ENCODE measurements at places on chromosomes 12 and 14.

- DNase-seq: no peak
Measured at GRCh38 chr12:38175538-38175937, 141.0 kb upstream of the ALG10B start.

DNA sequence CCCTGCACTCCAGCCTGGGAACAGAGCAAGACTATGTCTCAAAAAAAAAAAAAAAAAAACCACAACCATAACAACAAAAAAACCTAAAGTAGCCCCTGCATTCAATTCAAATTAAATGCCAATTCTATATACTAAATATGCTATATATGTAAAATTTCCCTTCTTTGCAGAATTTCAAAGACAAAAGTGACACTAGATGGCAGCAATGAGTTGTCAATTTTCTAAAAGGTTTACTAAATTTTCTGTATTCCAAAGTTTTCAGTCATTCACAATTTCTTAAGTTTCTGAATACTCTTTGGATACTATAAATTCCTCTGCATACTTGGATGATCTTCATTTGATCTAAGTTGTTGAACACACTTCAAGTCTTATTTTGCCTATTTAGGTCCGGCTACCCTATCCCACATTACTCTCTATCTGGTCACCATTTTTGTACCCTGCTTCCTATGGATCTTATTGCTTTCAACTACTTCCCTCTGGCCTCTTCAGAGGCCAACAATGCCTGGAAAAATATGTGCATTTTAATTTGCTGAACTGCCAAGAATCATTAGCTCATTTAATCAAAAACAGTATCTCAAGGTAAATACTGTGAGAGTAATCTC is 27.9 kb downstream of the HNRNPC start:
- DNase-seq: no peak

- no peak for DNase-seq
Measured at GRCh38 chr12:16218234-16218633, 59.3 kb downstream of the SLC15A5 start.

DNA sequence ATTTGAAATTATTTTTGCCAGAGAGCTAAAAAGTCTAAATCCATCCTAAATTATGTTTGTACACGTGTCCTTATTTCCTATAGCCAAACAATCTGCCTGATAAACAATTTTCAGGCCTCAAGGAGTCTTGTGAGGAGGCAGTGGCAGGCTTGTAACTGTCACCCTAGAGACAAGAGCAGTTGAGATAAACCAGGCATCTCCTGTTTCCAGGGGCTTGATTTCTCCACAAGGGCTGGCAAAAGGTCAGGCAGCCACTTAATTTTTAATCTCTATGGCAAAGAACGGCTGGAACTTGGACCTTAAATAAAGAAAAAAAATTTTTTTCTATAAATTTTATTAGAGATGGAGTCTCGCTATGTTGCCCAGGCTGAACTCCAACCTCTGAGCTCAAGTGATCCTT is 15.5 kb downstream of the PKP2 start:
- DNase-seq: no peak

- DNase-seq: no peak
Measured at GRCh38 chr14:102957222-102957621, 34.8 kb downstream of the AMN start.

- no peak for DNase-seq
Measured at GRCh38 chr12:63362791-63363190, 211.8 kb upstream of the AVPR1A start.

GRCh38 chr12:59649203-59649602 is 53.4 kb downstream of the SLC16A7 start:
- no peak for DNase-seq

DNA sequence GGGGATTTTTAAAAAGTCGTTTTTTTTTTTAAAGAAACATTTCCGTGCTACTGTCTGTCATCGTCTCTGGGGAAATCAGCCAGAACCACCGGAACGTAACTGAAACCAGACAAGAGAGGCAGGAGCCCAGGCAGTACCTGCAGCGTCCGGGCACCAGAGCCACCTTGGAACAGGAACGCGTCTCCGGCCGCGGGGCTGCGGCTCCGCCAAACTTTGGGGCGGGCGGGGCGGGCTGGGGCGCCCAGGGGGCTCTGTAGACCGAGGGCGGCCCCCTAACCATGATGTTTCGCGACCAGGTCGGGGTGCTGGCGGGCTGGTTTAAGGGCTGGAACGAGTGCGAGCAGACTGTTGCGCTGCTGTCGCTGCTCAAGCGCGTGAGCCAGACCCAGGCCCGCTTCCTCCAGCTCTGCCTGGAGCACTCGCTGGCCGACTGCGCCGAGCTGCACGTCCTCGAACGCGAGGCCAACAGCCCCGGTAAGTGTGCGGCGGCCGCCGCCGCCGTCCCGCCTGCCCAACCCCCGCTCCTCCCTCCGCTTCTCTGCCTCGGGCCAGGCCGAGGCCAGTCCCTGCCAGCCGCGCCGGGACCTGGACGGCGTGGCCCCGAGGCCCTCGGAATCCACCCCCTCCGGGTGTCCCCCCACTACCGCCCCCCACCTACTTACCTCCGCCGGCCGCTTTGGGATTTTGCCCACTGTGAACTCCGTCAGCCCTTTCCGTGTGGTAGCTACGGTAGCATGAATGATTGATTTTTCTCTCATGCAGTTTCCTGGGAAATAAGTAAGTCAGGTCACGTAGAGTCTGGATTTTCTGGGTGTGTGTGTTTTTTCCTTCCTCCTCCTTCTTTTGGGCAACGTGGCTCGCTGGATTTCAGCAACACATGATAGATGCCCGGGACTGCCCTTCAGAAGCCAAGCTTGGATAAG is 972 bp downstream of the SAMD4A start:
- DNase-seq: no peak

DNA sequence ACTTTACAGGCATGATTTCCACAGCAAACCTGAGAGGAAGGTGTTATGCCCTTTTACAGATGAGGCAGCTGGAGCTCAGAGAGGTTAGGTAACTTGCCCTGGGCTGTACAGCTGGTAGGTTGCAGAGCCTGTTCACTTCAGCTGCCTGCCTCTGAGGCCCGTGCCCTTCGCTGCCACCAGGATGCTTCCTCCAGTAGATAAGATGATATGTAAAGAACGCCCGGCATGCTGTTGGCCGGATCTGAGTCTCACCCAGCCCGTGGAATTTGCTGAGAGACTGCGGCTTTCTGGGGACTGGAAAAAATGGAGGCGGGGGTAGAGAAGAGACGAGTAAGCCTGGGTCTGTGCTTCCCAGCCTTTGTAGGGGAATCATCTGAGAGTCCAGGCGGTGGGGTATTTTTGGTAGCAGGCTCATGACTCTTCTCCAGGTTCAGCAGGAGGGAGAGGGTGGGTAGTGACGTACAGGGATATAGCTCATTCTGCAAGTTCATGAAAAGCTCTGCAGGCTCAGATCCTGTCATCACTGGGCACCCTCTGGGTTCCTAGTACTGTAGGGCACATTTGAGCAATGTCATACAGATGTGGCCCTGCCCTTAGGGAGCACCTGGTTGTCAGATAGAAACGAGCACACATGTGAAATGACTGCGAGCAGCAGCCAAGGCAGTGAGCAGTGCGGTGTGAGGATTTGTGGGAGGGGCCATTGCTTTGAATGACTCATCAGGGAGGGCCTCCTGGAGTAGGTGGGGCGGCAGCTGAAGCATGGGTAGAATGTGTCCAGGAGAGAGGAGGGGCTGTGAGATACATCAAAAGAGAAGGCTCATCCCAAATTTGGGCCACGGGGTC is 159.4 kb downstream of the TSPAN9 start:
- DNase-seq: no peak

- no peak for DNase-seq
Measured at GRCh38 chr12:70243510-70244371, 508 bp downstream of the CNOT2 start.

DNA sequence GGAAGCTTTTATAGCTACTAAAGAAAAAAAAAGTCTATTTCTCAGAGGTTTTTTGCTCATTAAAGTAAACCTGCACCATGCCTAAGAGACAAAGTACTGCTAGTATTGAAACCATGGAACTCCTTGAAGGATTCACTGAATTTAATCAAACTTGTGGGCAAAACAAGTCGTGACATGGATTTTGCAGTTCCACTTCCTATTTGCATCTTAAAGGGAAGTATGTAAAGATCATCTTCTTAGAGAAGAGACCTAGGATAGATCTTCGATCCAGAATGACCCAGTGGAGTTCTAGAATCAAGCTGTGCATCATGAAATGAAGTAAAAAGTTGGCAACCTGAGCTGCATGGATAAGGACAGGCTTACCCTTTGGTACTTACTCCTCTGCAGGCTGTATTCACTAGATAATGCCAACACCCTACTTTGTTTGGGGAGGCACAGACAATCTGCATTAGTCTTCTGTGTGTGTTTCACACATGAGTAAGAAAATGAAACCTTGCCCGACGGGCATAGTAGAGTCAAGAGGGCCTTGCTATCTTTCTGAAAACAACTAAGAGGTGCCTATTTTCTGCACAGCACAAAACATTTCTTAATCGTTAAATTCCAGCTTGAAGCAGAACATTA is 1.9 kb downstream of the GNG2 start:
- no peak for DNase-seq

GRCh38 chr12:83807871-83808270 is 1104.7 kb downstream of the SLC6A15 start:
- no peak for DNase-seq

- peak; percentile 39 for DNase-seq
Measured at GRCh38 chr12:99983456-99984258, 1.1 kb downstream of the ANKS1B start.

All from cerebellar nuclear complex (tissue), 1 donor.